Stimulated activated CD4-positive, alpha-beta T cell treated with anti-CD3 and anti-CD28 coated beads, Interleukin-15, amount 100 ng/mL, for 24 hours (primary cell): ENCODE measurements at places on chromosomes 6 and 20.

DNA sequence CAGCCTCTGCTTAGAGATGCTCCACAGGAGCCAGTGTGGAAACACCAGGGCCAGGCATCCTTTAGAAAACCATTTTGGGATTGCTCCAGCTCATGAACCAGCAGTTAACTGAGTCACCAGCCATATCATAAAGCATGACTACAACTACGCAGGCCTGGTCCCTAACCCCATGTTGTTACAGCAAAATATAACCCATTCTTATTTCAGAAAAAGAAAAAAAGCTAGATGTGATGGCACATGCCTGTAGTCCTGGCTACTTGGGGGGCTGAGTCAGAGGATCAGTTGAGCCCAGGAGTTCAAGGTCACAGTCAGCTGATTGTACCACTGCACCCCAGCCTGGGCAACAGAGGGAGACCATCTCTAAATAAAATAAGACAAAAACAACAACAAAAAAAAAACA, 36.8 kb downstream of the C6orf15 start:
- DNase-seq: no peak

GRCh38 chr20:34871320-34871926, 1.2 kb downstream of the GGT7 start:
- DNase-seq: no peak

- DNase-seq: no peak
Observed at GRCh38 chr6:27829453-27830211, 82.6 kb downstream of the OR2B2 start.

- DNase-seq: no peak
Observed at GRCh38 chr6:35081426-35081851, 59.7 kb downstream of the TCP11 start.

GRCh38 chr6:28944412-28944865, 20.7 kb upstream of the TRIM27 start:
- DNase-seq: peak; percentile 79

- DNase-seq: peak; percentile 59
Observed at GRCh38 chr6:119348096-119348747, 1.3 kb downstream of the MAN1A1 start.

DNA sequence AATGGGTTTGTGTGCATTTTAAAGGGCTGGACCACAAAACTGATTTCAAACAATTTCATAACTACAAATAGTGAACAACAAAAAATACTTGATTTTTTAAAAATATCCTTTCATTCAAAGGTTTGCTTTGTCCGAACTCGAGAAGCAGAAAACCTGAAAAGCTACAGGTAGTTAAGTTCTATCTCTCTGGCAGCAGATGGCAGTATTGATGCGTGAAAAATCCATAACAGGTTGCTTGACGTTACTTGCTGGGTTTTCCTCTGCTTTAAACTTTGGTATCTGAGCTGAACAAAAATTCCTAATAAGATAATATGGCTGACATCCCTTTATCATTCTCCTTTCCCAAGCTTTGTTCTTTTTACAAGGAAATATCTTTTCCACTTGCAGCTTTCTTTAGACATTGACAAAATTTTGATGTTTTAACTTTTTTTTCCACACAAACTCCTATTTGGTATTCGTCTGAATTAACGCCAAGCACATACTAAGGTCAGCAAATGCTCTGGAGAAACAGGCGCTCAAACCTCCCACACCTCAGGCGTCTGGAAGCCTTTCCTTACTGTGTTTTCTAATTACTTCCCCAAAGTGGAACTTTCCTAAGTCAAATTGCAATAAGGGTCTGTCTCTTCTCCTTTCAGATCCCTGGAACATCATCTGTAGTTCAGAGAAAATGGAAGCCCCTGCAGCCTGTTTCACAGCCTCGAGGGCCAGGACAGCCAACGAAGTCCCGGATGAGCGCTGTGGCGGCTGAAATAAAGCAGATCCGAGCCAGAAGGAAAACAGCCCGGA, 50.3 kb upstream of the GFRAL start:
- DNase-seq: no peak

DNA sequence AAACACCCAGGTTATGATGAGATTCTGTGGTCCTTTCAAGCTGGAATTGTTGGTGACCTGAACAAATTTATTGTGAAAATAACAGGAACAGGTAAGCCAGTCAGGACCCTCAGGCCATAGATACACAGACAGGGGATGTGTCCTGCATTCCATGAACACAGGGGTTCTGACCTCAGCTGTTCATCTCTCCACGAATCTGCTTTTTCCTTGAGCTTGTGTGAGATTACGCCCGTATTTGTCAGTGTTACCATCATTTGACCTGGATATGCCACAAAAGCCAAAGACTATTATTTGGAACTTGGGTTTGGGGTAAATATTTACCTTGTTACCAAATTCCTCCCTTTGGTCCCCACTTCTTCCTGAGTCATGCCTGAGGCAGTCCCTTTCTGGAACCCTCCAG, 288.9 kb downstream of the PREX1 start:
- DNase-seq: no peak

- DNase-seq: no peak
Observed at GRCh38 chr6:67200626-67201403, 1434.3 kb upstream of the ADGRB3 start.

GRCh38 chr20:45017857-45018256, 51.5 kb downstream of the STK4 start:
- DNase-seq: no peak

- DNase-seq: no peak
Observed at GRCh38 chr20:4135385-4136077, 120.2 kb upstream of the RNF24 start.

GRCh38 chr6:1686117-1687098, 76.7 kb downstream of the FOXC1 start:
- no peak for DNase-seq

- no peak for DNase-seq
Observed at GRCh38 chr6:14638906-14639761, 521.6 kb downstream of the CD83 start.

DNA sequence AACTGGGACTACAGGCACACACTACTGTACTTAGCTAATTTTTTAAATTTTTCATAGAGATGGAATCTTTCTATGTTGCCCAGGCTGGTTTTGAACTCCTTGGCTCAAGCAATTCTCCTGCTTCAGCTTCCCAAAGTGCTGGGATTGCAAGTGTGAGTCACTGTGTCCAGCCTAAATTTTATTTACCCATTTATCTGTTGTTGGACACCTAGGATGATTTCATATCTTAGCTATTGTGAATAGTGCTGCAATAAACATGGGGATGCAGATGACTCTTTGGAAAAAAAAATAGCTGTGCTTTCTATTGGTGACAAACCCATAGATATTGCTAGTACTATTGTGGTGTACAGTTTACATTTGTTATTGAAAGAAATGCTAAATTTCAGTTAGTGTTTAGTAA, 19.6 kb upstream of the SYNCRIP start:
- no peak for DNase-seq

- no peak for DNase-seq
Observed at GRCh38 chr6:166420351-166420750, 37.6 kb upstream of the MPC1 start.

GRCh38 chr6:12586721-12587480, 129.7 kb upstream of the PHACTR1 start:
- no peak for DNase-seq

GRCh38 chr20:32985596-32985995, 18.6 kb downstream of the SUN5 start:
- DNase-seq: no peak

DNA sequence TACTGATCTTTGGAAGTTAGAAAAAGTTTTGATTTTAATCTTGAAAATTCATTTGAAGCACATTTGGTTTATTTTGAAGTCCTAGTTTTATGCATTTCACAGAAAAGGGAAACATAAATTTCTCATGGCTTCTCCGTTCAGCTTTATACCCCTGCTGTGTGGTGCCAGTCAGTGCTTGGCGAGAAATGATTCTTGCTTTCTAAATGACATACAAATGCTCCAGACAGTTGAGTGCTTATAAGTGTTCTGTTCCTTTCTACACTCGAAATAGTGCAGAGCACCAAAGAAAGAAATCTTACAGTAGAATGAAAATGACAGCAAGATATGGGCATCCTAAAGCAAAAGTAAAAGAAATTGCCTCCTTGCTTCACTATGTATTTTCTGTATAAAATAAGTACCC, 9.0 kb upstream of the ZNF292 start:
- DNase-seq: no peak

DNA sequence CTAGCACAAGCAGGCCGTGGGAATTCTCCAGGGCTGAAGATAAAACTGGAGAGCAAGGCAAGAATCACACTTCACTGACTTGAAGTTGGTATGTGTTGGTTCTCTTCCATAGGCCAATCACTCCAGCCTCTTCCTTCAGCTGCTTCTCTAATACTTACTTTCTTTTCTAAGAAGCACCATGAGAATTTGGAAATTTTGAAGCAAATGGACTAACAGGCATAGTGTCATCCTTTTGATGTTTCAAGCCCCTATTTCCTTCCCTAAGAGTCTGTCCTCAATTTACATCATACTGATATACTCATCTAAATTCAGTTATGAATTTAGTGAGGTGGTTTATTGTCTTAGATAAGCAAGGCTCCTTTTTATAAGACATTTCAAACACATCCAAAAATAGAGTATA, 24.0 kb downstream of the SLC26A8 start:
- no peak for DNase-seq

DNA sequence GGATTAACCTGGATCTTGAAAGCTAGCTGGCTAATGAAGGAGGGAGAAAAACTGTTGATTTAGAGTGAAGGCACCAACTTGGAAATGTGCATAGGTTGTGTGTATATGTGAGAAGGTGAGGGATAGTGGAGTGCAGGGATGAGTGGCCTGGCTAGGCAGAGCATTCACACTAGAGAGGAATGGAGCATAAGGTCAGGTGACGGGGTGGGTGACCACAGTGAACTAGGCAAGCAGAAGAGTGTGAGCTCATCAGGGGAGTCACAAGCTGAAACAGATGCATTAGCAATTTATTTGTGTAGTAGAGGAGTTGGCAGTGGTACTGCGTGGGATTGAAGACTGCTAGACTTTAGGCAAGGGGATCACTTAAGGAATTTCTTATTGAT, 10.5 kb downstream of the ANKRD66 start:
- no peak for DNase-seq

DNA sequence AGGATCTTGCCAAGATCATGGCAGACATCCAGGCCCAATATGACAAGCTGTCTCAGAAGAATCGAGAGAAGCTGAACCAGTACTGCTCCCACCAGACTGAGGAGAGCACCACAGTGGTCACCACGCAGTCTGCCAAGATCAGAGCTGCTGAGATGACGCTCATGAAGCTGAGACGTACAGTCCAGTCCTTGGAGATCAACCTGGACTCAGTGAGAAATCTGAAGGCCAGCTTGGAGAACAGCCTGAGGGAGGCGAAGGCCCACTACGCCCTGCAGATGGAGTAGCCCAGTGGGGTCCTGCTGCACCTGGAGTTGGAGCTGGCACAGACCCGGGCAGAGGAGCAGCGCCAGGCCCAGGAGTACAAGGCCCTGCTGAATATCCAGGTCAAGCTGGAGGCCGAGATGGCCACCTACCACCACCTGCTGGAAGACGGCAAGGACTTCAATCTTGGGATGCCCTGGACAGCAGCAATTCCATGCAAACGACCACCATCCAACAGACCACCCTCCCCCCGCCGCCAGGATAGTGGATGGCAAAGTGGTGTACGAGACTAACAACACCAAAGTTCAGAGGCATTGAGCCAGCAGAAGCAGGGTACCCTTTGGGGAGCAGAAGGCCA, 44.7 kb upstream of the GRM4 start:
- DNase-seq: no peak

DNA sequence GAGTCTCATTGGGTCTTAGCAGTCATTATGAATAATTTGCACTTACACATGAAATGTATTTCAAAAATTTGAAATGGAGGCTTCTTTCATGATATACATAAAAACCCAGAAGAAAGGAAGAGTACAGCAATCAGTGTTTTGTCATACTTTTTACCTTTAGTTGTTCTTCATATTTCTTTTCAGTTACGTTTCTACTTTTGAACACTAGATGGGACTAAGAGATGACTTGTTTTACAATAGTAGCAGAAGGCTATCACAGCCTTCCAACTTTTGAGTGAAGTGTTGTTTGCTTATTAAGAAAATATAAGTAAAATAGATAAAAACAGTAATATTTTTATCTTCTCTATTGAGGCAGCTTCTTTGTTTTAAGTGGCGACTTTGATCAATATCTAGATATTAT, 58.1 kb downstream of the L3MBTL3 start:
- DNase-seq: no peak

- DNase-seq: peak; percentile 81
Observed at GRCh38 chr6:32968867-32969684, 682 bp downstream of the BRD2 start.

- no peak for DNase-seq
Observed at GRCh38 chr6:20778912-20779311, 244.7 kb downstream of the CDKAL1 start.

DNA sequence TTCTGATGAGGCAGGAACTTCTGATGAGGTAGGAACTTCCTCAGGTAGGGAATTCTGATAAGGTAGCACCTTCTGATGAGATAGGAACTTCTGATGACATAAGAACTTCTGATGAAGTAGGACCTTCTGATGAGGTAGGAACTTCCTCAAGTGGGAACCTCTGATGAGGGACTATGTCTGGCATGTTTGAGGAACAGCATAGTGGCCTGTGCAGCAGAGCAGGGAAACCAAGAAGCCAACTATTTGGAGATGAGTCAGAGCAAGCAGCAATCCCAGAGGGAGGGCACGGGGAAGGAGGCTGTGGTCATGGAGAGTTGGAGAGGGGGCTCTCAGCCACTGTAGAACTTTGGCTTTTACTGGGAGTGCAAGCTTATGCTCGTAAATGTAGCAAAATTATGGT, 132.4 kb downstream of the CFAP61 start:
- DNase-seq: no peak

- no peak for DNase-seq
Observed at GRCh38 chr6:8481727-8482126, 46.4 kb upstream of the SLC35B3 start.

DNA sequence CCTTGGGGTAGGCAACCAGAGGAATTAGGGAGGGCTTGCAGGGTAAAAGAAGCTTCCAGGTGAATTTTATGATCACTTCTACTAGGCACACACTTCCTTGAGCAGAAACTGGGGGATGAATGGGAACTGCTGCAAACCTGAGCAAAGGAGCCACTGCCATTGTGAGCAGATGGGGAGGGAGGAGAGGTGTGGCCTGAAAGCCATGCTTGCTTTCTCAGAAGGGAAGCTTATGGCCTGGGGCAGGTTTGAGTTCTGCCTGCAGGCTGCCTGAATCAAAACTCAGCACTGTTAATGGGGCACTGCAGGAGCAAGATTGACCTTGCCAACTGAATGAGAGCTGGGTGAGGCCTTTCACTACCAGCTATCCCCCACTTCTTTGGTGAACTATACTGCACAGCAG, 328.1 kb downstream of the NKAIN2 start:
- no peak for DNase-seq

DNA sequence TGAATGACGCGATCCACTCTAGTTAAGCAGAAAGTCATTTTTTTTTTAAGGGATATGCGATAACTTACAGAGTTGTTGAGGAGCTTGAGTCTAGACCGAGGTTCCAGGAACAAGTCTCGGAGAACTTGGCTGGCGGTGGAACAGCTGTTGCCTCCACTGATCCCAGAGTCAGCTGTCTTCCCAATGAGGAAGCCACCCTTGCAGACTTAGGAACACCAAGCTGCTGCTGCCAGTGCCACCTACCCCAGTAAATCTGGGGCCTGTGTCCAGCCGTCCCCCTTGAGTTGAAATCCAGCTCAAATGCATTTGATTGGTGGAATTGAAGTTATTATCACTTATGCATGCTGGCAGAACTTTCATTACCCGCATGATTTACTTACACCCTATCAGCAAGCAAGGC, 6.7 kb downstream of the PFDN4 start:
- no peak for DNase-seq

- no peak for DNase-seq
Observed at GRCh38 chr6:103277936-103278335, 1581.8 kb downstream of the HACE1 start.
